ENCODE measurements at places on chromosomes 5 and 9.
A peak's percentile ranks its signal among the peaks of the same experiment; 100 is the strongest.

GRCh38 chr5:148801682-148802276 lies 24.6 kb upstream of the ADRB2 start:
- DNase-seq: no peak

- DNase-seq: no peak
Observed at GRCh38 chr5:80704221-80704620, 49.4 kb upstream of the DHFR start.

- no peak for DNase-seq
Observed at GRCh38 chr9:21081451-21081850, 3.7 kb upstream of the IFNB1 start.

DNA sequence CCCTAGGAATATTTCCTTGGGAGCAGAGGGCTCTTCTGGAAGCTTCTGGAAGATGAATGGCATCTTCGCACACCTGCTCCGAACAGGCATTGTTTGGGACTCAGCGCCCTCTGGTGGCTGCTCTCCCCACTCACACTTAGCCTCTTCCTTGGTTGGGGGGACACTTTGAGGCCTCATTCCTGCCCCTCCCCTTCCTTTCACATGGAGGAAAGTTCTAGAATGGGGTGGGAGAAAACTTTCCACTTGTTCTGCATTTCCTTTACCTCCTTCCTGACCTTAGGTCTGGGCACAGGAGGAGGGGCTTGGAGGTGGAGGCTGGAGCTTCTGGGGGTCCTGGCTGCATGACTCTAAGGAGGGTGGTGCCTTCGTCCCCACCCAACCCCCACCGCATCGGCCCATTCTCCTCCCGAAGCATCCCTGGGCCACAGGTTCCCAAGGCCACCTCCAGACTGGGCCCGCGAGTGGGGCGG lies 19.3 kb upstream of the SMIM32 start:
- peak; percentile 9 for DNase-seq

DNA sequence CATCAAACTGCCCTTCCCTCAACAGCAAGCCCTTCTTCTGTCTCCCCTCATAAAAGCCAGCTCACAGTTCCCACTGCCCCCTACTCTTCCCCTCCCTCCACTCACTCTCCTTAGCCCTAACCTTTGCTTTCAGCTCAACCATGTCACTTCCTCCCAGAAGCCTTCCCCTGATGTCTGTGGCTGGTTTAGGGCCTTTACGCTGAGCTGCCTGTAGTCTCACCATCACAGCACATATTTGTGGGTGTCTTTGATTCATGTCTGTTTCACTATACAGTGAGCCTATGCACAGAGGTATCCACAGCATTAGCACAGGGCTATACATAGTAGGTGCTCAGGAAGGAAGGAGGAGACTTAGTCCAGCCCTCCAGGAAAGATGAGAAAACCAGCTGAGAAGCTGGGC lies 34.7 kb downstream of the C9orf50 start:
- no peak for DNase-seq

All from NCI-H187 treated with DMSO at 0.1 percent for 48 hours (cell line).